Tibial nerve (tissue), 4 donors: ENCODE measurements at places on chromosomes 4 and X.

DNA sequence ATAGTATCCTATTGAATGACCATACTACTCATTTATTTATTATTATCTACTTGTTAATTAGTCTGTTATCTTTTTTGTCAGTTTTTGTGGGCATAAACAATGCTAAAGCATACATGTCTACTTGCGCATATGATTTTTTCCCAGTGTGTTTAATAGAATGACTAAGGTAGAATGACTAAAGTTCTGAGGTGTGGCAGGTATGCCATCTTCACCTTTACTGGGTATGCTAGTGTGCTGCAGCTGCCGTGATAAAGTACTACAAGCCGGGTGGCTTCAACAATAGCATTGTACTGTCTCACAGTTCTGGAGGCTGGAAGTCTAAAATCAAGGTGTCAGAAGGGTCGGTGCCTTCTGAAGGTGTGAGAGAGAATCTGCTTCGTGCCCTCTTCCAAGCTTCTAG lies 19.2 kb downstream of the CD38 start:
- DNase-seq: no peak

DNA sequence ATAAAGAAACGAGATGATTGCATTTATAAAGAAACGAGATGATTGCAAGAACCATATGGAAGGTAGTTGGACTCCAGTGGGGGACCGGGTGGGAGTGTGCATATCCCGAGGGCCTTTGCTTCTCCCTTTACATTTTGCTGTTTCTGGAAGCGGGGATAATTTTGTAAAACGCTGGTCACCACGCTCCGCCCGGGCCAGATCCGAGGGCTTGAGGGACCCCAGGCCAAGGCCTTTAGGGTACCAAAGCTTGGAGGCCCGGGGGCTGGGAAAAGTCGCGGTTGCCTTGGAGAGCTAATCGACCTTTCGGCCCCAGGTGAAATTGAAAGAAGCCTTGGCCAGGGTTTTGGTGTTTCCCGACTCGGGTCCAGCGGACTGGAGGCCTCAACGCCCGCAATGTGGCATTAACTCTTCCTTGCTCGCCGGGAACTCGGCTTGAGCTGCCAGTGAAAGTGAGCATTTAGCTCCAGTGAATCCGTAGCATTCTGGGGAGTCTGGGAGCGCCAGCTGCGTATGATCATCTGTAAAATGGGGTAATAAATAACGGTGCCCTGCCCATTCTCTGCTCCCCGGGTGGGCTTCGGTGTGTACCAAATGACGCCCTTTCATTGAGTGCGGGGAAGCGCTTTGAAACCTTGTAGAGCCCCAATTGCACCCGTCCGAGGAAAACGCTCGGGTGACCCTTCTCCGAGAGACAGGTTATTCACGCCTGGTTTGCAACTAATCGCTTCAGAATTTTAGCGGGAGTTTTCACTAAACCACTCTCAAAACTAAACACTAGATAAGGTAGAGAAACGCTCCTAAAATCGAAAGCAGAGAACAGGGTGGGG lies 4.5 kb downstream of the NKX3-2 start:
- no peak for DNase-seq

- no peak for DNase-seq
Measured at GRCh38 chr4:84956014-84956413, 10.5 kb downstream of the WDFY3 start.

- DNase-seq: no peak
Measured at GRCh38 chrX:24026432-24026831, 554 bp downstream of the KLHL15 start.

DNA sequence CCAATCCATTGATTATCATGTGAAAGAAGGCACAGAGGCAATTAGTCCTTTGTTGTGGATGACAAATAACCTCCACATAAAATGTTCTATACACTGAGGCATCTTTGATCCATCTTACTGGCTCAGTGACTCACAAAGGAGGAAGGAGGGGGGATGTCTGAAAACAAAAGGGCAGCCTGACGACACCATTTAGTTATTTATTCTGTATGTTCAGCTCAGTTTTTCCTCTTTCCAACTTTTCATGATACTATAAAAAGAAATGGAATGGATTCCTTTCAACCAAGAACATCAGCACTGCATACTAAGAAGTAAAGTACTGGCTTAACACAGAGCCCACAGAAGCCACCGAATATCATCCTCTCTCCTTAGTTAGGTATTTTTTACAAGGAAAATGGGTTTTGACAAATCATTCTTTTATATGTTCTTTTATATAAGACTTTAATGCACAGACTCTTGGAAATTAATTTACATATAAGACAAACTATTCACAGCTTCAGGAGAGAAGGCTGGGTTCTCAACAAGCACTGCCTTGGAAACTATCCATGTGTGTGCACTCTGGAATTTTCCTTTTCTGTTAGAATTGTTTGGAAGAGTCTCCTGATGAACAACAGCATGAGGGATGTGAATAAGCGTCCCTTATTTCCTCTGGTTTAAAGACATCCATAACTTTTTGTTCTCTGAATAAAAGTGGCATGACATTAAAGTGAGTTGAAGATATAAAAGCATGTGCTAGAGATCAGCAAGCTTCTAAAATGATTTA lies 135.6 kb downstream of the TSPAN5 start:
- no peak for DNase-seq

DNA sequence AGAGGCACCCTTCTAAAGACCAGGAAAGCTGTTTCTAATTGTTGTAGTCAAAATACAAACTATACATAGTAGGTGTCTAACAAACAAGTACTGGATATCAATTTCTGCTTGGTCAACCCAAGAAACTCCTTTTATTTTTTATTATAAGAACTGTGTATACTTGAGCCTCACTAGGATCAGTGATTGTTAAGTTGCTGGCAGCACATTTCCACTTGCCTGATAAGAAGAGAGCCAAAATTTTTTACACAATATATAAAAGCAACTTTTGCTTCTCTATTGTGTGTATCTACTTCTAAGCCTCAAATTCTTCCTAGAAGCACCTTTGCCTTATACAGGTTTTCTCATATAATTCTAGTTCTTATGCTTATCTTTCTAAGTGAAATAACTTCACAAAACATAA lies 703.0 kb upstream of the EPHA5 start:
- no peak for DNase-seq

GRCh38 chr4:87819281-87819919 lies 13.4 kb upstream of the MEPE start:
- DNase-seq: no peak

DNA sequence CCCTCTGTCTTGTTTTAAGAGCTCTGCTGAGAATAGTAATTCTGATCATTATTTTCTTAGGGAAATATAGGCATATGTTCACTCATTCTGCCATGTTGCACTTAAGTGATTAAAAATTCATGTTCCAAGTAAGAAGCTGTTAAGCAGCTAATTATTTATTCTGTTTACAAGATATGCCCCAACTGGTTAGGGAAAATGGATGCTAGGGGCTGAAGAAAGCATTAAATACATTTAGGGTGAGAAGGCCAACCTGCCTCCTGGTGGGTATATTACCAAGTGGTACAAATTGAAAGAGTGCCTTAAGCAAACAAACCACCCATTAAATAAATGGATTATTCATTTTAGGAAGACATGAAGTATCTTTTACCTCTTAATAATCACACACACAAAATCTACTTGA lies 392.6 kb upstream of the EPHA5 start:
- no peak for DNase-seq

DNA sequence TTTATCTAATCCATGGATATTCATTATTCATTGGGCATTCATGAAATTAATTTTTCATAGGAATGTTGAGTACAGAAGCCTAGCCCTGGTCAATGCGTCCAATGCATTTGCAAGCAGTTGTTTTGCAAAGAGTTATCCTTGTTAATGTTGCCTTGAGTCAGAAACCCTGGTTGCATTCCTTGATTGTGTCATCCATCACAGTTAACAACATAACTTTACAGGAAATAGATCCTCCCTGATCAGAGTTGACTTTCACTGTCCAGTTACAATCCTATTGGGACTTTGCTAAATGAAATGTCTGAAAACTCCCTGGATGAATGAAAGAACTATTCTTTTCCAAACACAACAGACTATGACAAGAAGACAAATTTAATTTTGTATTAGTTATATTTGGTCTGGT lies 924.3 kb upstream of the SLIT2 start:
- no peak for DNase-seq

DNA sequence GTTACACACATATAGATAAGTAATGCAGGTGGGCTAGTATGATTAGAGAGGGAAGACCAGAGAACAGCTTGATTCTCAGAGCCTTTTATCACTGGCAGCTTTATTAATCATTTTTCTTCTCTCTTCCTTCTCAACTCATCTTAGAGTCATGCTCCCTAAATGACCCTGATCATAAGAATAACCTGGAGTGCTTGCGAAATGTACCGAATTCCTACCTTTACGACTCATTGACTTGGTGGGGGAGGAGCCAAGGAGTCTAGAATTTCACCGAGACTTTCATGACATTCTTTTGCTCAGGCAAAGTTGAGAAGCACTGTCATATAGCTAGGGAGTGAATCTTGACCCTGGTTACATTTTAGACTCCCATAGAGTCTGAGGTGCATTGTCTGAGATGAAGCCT lies 298.9 kb upstream of the PUDP start:
- no peak for DNase-seq

DNA sequence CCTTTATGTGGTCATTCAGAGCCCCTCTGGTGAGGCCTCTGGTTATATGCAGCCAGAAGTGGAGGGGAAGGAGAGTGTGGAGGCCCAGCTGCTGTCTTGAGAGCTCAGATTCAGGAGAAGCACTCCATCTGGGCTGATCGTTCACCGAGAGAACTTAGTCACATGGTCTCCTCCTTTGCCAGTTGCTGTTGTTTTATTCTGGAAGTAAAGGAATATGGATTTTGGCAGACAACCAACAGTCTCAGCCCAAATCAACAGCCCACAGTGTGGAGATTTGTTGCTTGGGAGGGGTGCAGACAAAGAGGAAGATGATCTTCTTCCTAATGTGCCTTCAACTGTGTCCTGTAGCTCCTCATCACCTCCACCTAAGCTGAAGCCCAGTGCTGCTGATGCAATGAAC lies 355.4 kb downstream of the ANK2 start:
- no peak for DNase-seq

DNA sequence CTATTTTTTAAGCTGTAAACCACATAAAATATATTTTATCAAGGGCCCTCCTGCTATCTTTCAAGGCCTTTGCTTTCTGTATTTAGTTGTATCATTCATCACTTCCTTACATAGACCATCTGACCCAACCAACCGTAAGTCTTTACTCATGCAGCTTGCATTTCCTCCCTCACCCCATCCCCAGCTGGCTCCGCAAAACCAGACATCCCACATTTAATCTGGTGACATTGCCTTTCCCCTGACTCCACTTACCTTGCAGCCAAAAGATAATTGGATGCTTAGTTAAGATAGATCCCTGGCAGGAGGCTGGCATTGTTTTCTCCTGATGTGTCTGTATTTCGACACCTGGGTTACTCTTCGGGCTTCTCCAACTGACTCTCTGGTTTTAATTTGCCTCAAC lies 183.7 kb upstream of the LDB2 start:
- no peak for DNase-seq

- no peak for DNase-seq
Measured at GRCh38 chr4:113499696-113500095, 261.8 kb downstream of the CAMK2D start.
